ENCODE measurements at places on chromosomes 13 and 19. TPM values are rescaled to one million over a fixed set of nuclear protein-coding genes. Genes with fewer than 3 reads are reported as not detected.

TBXA2R gene
- 1.00 TPM for total RNA-seq

NMRK2 gene
- total RNA-seq = not detected

CNN2 gene
- 558 TPM for total RNA-seq

FUT3 gene
- total RNA-seq = not detected

ELSPBP1 gene
- total RNA-seq = not detected

C19orf18 gene
- total RNA-seq = 0.37 TPM

SLC5A5 gene
- total RNA-seq = 2.2 TPM

AMER2 gene
- not detected for total RNA-seq
